ENCODE measurements at places on chromosomes 6 and 20.

DNA sequence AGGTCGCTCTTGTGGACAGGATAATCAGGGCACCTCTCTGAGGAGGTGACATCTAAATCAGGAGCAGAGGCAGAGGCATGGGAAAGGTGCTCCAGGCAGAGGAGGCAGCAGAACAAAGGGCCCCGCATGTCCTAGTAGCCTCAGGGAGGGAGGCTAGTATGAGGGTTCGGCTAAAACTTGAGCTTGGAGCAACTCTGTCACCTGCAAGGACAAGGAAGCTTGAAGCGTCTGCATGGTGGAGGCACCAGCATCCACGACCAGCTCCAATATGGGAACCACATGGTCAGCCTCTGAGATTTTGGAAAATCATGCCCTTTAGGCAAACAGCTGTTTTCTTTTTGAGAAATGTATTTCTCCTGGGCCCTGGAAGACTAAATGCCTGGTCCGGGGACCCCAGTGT lies 13.0 kb upstream of the MPC1 start:
- DNase-seq: no peak

DNA sequence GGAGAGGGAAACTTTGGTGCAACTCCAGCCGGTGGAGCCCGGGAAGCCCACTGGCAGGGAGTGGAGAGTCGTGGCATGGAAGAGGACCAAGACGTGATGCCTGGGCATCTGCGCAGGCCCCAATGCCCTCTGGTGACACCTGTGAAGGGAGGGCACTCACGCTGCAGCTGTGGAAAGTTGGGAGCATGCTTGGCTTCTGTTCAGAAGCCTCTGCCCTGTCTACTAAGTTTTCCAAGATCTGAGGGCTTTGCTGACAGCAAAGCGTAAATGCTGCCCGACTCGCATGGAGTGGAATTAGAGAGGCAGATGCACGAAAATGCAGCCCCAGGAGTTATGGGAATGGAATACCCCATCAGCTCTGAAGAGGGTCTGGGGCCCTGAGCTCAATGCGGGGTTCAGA lies 75.7 kb downstream of the SYNDIG1 start:
- DNase-seq: no peak

- DNase-seq: no peak
Observed at GRCh38 chr6:35911871-35912653, 8.8 kb downstream of the SRPK1 start.

DNA sequence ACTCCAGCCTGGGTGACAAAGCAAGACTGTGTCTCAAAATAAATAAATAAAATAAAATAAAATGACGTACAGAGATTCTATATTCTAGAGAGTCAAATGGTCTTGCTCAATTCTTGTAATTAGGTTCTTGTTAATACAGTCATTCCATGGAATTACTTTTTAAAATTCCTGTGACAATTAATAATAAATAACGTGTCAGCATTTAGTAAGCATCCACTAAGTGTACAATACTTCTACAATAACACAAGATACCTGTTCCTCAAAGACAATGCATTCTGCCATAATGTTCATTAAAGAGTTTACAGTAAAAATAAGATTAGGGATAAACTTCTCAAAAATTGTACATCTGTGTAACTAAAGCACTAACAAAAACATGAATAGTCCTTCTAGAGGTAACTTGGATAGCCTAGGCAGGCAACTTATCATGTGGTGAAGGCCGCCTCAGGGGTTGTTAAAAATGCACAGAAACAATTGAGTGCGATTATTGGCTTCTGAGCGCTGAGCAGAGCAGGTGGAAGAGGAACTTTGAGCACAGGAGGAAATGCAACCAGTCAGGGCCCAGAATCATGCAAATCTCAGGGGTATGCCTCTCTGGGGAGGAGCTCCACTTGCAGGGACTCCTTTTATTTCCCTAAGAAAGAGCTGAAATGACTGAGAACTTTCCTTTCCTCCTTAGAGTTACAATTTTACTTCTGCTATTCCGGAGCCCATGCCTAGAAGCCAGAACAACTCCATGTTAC lies 37.1 kb downstream of the QRSL1 start:
- no peak for DNase-seq

DNA sequence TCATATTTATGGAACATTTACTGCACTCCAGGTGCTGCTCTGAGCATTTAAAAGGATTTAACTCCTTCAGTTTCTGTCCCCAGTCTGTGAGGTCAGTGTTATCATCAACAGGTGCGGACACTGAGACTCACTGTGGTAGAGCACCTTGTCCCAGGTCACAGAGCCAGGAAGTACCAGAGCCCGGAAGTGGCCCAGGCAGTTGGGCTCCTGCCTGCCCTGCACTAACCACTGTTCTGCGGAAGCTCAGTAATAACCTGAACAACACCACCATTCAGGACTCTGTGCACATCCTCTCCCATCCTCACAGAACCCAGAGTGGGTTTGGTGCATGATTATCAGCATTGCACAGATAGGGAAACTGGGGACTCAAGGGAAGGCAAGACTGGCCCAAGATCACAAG lies 16.8 kb upstream of the SIRPG start:
- DNase-seq: no peak

- DNase-seq: no peak
Observed at GRCh38 chr6:69555088-69555638, 241.6 kb downstream of the LMBRD1 start.

GRCh38 chr6:112717401-112717800 lies 370.3 kb downstream of the RFPL4B start:
- DNase-seq: no peak

- DNase-seq: no peak
Observed at GRCh38 chr6:97066056-97066455, 141.5 kb downstream of the KLHL32 start.

GRCh38 chr6:14524319-14524718 lies 406.7 kb downstream of the CD83 start:
- no peak for DNase-seq

DNA sequence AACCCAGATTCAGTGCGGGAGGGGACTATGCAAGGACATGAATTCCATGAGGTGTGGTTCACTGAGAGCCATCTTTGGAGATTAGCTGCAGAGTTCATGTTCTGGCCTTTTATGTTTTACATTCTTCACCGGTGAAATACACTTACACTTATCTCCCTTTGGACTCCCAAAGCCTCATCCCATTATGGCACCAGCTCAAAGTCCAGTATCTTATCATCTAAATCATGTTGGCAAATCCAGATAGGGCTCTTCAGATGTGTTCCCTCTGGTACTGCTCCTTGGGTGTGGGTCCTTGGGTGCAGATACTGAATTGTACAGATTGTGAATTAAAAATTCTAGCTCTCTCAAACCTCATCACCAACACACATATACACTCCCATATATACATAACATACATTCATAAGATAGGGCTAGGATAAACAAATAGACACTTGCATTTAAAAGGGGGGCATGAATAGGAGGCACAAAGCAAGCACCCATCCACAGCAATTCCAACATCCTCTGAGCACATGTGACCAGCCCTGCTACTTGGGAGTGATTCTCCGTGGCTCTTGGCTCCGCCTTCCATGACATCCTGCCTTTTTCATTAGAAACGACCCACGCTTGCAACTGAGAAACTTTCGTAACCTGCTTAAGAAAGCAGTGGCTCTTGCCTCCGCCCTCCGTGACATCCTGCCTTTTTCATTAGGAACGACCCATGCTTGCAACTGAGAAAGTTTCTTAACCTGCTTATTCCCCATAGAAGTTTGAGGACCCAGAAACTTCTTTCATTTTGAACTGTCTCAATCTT lies 53.6 kb upstream of the LRRC1 start:
- DNase-seq: no peak

DNA sequence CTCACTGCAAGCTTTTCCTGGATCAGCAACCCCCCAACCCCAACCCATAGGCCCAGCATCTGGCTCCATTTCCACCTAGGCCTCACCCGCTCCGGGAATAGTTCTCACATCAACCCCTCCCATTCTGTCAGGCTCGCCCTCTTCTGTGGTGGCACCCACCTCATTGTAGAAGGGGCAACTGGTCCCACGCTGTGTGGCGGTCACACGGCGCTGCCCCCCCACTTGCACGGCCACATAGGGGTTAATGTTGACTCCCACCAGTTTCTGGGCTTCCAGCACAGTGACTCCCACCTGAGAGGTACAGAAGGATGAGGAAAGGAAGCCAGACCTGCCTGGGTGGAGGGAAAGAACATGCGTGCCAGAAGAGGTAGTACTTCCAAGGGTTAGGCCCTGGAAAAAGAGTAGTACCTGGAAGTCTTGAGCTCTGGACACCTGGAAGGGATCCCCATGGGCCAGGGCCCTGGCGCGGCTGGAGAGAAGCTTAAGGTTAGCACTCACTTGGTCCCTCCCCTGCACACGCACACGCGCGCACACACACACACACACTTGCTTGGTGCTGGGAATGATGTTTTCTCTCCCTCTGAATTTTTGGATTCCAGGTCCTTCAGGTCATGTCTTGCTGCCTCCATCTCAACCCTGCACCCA lies 12.7 kb upstream of the SPAG4 start:
- no peak for DNase-seq
